CD4-positive, alpha-beta memory T cell (primary cell): ENCODE measurements at places on chromosomes 6 and 20.

- DNase-seq: no peak
These were observed 1.6 kb upstream of the ATP5F1E start for GRCh38 chr20:59033616-59034165.

- no peak for DNase-seq
These were observed 15.4 kb upstream of the ERVFRD-1 start for GRCh38 chr6:11126876-11127275.

DNA sequence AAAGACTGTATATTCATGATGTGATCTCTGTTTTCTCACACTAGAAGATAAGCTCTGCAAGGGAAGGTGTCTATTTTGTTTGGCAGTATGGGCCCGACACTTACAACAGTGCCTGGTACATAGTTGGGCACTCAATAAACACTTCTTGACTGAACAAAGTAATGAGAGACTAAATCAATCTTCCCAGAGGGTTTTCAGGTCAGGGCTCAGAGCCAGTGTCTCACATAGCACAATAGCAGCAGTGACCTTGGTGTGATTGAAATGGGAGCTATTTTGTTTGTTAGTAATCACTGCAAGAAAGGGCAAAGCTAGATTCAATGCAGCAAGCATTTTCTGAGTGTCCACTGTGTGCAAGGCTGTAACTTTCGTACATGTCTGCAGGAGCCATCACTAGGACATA lies 26.4 kb upstream of the GCM1 start:
- no peak for DNase-seq

DNA sequence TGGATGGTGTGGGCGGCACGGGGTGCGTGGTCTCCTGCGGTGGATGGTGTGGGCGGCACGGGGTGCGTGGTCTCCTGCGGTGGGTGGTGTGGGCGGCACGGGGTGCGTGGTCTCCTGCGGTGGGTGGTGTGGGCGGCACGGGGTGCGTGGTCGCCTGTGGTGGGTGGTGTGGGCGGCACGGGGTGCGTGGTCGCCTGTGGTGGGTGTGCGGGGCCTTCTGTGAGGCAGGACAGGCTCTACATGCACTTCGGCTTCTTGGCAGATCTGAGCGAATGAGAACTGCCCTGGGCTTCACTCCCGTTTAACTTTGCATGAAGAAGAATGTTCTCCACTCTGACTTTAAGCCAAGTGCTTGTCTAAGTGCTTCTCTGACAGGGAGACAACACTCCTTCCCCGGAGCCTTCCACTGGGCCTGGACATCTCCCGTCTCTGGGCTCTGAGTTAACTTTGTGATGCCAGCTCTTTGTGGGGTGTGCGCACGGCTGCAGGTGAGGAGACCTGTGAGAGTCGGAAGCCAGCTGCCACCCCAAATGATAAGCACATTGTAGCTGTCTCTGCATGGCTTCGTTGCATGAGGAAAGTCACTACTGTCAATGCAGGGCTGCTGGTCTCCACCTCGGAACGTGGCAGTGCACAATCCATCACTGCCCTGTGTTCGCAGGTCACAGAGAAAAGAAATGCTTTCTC lies 244.8 kb downstream of the DLL1 start:
- no peak for DNase-seq

DNA sequence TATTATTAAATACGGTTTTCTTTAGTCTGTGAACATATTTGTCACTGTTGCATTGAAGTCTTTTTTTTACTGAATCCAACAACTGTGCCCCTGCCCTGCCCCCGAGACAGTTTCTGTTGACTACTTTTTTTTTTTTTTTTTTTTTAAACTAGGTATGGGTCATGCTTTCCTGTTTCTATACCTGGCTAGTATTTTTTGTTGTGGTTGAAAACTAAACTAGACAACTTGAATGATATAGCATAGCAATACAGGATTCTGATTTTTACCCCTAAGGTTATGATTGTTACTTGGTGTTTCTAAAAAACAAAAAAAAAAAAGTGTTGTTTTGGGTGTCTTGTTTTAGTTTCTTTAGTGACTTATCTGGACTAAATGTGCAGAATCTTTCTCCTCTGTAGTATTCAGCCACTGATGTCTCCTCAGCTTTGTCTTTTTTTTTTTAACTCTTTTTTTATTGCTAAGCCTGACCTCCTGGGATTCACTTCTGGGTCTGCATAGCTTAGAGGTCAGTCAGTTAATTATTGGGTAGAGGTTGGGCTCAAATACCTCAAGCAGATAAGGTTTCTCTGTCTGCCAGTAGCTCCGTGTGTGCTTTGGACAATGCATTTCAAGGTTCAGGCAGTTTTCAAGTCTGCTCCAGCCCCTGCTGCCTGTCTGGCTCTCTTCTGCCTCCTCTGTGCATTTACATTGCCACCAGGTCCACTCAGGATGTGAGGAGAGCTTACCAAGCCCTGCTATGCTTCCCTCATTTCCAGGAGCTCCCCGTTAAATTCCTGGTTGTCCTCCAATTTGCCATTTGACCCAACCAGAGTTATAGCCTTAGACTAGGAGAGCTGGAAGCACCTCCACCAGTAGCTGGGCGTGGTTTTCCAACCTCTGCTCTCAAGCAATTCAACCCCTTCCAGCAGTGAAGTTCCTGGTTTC lies 91.4 kb downstream of the SYNDIG1 start:
- DNase-seq: no peak

DNA sequence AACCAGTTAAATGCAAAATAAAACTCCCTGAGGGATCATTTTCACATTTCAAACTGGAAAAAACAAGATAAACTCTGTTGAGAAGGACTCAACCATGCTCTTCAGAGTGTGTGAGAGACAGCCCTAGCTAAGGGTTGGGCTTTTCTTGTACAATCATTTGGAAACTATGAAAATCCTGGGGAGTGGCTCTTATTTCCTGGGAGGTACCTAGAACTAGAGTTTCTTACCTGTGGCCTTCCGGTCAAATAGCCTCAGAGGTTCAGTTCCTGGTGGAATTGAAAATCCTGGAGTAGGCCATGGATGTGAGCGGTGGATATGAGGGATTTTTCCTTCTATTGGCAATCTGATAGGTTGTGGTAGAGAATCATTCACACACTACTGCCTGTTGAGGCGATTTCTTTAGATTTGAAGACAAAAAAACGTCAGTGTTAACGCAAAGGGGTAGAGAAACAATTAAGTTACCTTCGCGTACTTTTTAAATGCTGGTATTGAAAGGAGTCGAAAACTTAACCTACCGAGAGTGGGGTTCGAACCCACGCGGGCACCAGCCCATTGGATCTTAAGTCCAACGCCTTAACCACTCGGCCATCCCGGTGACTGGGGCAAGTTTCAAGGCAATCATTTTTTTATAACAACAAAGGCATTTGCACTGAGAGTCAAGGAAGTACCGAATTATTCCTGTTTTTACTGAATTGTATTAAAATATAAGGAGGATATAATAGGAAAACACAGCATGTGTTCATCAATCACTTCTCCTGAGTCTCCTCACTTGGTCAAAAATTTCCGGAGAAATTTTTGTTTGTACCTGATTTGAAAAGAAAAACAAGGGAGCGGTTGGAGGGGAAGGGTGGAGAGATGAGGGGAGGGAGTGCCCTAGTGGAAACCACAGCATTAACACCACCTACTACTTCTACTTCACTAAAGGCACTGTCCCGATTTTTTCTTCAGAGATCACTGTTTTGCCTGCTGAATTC lies 191.3 kb downstream of the OR2B2 start:
- no peak for DNase-seq

- no peak for DNase-seq
These were observed 16.5 kb upstream of the UBE2J1 start for GRCh38 chr6:89368999-89369398.

DNA sequence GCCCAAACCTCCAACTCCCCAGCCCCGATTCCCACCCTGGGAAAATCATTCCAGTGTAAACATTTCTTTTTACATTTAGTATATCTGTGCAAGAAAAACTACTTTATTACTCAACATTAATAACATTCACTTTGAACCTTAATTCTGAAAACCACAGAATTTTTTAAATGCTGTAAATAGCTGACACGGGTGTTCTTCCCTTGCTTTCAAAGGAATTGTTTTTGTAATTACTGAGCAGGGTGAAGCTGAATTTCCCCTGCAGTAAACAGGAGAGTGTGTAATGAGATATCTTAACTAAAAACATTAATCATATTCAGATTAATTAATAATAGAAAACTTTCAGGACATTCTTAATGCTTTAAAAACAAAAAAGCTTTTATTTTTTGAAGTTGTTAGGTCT lies 99.3 kb upstream of the CITED2 start:
- DNase-seq: no peak
